ENCODE measurements at places on chromosomes 5 and 9. TPM values are rescaled to one million over a fixed set of nuclear protein-coding genes. Genes with fewer than 3 reads are reported as not detected.
A peak's percentile ranks its signal among the peaks of the same experiment; 100 is the strongest.

DNA sequence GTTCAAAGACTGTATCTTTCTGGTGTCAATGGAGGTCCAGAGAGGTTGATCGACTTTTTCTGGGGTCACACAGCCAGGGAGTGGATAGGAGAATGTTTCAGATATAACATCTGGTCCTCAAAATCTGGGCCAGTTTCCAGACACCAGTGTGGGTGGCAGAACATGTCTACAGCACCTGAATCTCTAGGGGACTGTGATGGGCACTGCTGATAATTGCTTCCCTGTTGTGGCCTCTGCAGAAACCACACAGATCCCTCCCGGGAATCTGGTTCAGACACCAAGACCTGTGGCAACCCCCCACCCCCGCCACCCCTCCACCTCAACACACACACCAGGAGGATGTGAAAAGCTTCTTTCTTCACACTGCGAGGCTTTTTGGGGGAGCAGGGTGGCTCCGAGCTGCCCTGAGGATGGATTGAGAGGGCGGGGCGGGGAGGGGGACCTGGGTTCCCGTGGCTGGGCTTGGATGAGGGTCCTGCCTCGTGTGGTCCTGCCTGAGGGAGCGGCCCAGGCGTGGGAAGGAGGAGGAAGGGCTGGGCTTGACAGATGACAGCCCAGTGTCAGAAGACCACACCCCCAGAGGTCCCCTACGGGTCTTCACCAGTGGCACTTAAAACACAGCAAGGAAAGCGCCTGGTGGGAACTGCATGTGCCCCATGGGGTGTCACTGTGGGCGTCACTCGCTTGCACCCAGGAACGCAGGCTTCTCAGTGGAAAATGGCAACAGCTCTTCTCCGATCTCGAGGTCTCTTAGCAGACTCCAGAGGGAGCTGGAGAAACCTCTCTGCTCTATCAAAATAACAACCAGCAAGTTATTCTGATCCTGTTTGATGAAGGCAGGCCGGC is 55.2 kb downstream of the TRIP13 start:
- no peak overlapping the region for H3K4me3 ChIP-seq
- H3K36me3 ChIP-seq: no peaks in the 10 kb centered on the region
- peaks cover 6% of the 10 kb centered on the region for H3K4me1 ChIP-seq
- H3K27ac ChIP-seq: no peak overlapping the region

- no peaks in the 10 kb centered on the region for H3K27me3 ChIP-seq
- H3K36me3 ChIP-seq: no peaks in the 10 kb centered on the region
- DNase-seq: no peak
- peaks cover 8% of the 10 kb centered on the region for H3K4me1 ChIP-seq
- no peak overlapping the region for H3K27ac ChIP-seq
Observed at GRCh38 chr5:122183788-122184170, 54.4 kb downstream of the ZNF474 start.

GRCh38 chr9:127279717-127280285 is 15.2 kb downstream of the GARNL3 start:
- no peak for DNase-seq
- H3K4me1 ChIP-seq: no peaks in the 10 kb centered on the region
- no peaks in the 10 kb centered on the region for H3K27me3 ChIP-seq
- peak overlapping the region; percentile 71 for H3K27ac ChIP-seq

DNA sequence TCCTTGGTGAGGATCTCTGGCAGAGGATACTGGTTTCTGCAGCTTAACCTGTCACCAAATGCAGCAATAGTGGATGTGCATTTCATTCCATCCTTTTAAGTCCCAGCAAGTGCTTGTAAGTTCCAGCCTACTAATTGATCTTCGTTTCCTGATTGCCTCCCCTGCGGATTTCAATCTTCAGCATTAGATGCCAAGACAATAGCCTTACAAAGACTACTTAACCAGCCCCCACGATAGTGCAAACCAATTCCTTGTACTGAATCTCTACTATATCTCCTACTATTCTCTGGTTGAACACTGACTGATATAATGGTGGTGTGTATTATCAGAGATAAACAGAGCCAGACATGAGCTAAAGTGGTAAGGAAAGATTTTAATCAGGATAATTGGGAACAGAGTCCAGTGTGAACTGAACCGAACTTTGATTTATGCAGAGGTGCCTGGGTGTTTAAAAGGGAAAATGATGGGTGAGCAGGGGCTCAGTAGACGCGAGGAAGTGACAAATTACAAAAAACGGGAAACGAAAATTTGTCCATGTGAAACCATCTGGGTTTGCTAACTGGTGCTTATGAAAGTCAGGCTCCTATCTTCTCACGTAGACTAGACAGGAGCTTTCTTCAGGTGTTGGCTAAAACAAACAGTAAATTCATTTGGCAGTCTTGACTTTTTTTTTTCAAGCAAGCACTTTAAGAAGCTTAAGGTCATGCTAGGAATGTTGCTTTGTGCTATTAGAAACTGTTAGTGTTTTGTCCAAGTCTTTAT is 106.9 kb upstream of the ST8SIA4 start:
- no peaks in the 10 kb centered on the region for H3K4me1 ChIP-seq
- H3K36me3 ChIP-seq: no peaks in the 10 kb centered on the region
- no peak for DNase-seq
- H3K27me3 ChIP-seq: no peaks in the 10 kb centered on the region
- H3K4me3 ChIP-seq: no peak overlapping the region

DNA sequence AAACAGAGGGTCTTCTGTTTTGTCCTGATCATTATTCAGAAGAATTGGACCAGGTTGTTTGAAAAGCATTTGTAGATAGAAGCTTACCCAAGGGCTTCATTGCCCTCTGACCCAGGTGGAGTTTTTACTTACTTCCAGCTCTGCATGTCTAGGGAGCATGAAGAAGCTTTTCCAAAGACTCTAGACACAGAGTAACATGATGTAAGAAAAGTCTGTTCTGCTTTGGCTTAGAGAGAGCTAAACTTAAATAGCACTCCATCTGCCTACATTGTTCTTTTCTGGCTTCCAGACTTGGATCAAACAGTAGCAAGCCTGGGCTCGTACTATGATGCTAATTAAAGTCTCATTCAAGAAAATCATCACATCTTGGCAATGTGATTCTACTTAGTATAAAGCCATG is 112.1 kb downstream of the SNCAIP start:
- no peak overlapping the region for H3K27ac ChIP-seq
- no peaks in the 10 kb centered on the region for H3K27me3 ChIP-seq
- H3K4me1 ChIP-seq: no peaks in the 10 kb centered on the region
- no peak for DNase-seq
- H3K4me3 ChIP-seq: no peak overlapping the region

DNA sequence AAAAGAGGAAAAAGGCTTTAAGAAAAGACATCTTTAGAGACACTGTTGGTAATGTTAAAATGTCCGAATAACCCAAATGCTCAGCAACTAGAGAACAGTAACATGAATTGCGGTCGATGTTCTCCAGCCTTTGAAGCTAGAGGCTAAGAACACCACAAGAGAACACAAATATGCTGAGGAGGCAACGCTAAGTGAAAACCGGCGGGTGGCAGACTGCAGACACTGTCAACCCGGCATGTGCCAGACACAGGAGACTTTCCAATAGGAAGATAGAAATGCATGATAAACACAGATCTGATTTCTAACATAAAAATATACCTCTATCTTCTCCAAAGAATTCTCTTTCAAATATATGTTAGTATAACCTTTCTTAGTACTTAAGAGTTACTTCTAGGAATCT is 18.4 kb upstream of the DDX41 start:
- peaks cover 32% of the 10 kb centered on the region for H3K4me1 ChIP-seq
- no peaks in the 10 kb centered on the region for H3K27me3 ChIP-seq
- DNase-seq: no peak
- H3K27ac ChIP-seq: no peak overlapping the region
- no peak overlapping the region for H3K4me3 ChIP-seq

- H3K36me3 ChIP-seq: no peaks in the 10 kb centered on the region
- H3K4me3 ChIP-seq: no peak overlapping the region
- no peak overlapping the region for H3K27ac ChIP-seq
- no peaks in the 10 kb centered on the region for H3K4me1 ChIP-seq
- no peaks in the 10 kb centered on the region for H3K27me3 ChIP-seq
- no peak for DNase-seq
Observed at GRCh38 chr5:171604195-171604594, 181.4 kb upstream of the SMIM23 start.

GRCh38 chr5:4945296-4945695 is 194.8 kb upstream of the ADAMTS16 start:
- DNase-seq: no peak
- H3K4me3 ChIP-seq: no peak overlapping the region
- no peaks in the 10 kb centered on the region for H3K36me3 ChIP-seq
- no peak overlapping the region for H3K27ac ChIP-seq
- H3K4me1 ChIP-seq: no peaks in the 10 kb centered on the region
- H3K27me3 ChIP-seq: no peaks in the 10 kb centered on the region

DNA sequence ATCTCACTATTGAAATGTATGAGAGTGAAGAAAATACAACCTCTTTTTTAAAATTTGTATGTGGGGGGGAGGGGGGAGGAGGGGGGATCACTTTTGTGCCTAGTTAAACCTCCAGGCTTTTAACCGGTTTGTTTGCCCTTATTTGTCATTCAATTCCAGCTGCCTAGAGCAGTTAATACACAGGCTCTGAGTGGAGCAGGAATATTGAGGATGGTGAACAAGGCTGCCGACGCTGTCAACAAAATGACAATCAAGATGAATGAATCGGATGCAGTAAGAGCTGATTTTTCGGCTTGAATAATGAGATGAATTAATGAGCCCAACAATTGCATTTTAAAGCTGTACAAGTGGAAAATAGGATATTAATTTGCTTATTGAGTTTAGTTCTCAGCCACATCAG is 28.7 kb upstream of the SNX24 start:
- no peak for DNase-seq
- H3K27ac ChIP-seq: no peak overlapping the region
- no peaks in the 10 kb centered on the region for H3K4me1 ChIP-seq

DNA sequence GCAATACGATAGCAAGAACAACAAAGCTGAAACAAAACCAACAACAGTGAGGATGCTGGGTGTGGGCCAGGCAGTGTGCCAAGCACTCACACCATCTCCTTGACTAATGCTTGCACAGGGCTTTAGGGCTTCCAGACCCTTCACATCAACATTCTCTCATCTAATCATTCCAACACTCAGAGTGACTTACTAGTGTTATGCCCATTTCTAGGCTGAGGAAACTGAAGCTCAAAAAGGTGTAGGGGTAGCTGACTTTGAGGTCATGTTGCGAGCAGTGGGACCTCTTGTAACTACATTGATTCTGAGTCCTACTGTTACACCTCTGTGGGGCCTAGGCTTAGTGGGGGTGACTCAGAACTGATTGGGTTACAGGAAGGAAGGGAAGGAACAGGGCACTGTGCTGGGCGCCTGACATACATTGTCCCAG is 9.7 kb downstream of the ANGPTL2 start:
- H3K4me3 ChIP-seq: no peak overlapping the region
- no peaks in the 10 kb centered on the region for H3K27me3 ChIP-seq
- peaks cover 87% of the 10 kb centered on the region for H3K4me1 ChIP-seq
- no peak for DNase-seq
- peak overlapping the region; percentile 20 for H3K27ac ChIP-seq
- no peaks in the 10 kb centered on the region for H3K36me3 ChIP-seq

DNA sequence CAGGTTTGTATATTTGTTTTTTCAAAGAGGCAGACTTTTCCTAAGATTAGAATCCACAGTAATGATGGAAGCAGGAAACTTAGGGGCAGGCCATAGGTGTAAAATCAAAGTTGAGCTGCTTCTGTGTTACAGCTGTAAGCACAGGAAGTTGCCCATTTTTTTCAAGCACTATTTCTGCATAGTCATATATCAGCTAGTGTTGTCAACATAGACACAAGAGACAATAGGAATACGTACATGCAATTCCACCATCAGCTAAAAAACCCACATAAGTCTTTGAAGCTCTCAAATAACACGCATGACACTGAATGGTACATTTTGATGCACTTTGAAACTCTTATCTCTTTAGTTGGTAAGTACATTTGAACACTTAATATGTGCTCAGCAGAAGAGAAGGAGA is 20.2 kb upstream of the SMIM15 start:
- no peak for DNase-seq
- no peaks in the 10 kb centered on the region for H3K36me3 ChIP-seq
- no peaks in the 10 kb centered on the region for H3K4me1 ChIP-seq
- no peak overlapping the region for H3K4me3 ChIP-seq

DNA sequence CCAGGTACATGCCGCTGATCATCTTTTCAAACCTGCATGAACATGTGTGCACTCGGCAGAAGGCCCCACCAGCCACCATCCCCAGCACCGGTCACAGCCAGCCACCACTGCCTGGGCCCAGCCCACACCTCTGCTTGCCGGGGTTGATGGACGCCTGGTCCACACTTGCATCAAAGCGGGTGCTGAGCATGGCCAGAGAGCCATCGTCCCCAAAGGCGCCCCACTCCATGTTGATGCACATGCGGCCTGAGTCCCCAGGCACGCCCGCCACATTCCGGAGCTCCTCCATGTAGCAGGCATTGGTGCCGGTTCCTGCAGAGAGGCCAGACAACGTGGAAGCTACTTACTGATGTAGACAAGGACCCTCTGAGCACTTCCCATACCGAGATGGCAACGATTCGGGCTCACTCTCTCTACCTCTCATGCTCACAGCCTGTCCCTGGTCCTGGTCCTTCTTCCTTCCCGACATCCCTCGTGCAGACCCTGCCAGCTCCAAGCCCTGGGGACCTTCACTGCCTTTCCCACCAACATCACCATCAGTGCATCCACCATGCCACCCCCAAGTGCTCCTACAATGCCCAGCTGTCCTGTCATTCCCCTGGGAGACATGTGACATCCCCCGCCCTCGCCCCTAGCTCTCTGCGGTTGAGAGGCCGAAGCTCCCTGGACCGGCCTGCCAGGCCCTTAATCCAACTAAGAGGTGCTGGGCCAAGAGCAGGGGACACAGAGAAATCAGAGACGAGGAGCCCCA is 17.2 kb downstream of the HK3 start:
- peaks cover 8% of the 10 kb centered on the region for H3K27me3 ChIP-seq
- DNase-seq: no peak
- H3K36me3 ChIP-seq: no peaks in the 10 kb centered on the region

GRCh38 chr5:1224631-1225030 is 550 bp upstream of the SLC6A18 start:
- no peaks in the 10 kb centered on the region for H3K4me1 ChIP-seq
- no peak overlapping the region for H3K4me3 ChIP-seq
- no peak overlapping the region for H3K27ac ChIP-seq
- no peaks in the 10 kb centered on the region for H3K36me3 ChIP-seq
- no peak for DNase-seq
- H3K27me3 ChIP-seq: no peaks in the 10 kb centered on the region

- no peaks in the 10 kb centered on the region for H3K27me3 ChIP-seq
- peaks cover 7% of the 10 kb centered on the region for H3K4me1 ChIP-seq
- H3K27ac ChIP-seq: no peak overlapping the region
- H3K36me3 ChIP-seq: no peaks in the 10 kb centered on the region
- H3K4me3 ChIP-seq: no peak overlapping the region
- DNase-seq: no peak
Observed at GRCh38 chr9:94110821-94111252, 26.6 kb downstream of the PTPDC1 start.

- H3K36me3 ChIP-seq: no peaks in the 10 kb centered on the region
- no peak overlapping the region for H3K4me3 ChIP-seq
- no peaks in the 10 kb centered on the region for H3K27me3 ChIP-seq
- no peak for DNase-seq
- H3K4me1 ChIP-seq: no peaks in the 10 kb centered on the region
- no peak overlapping the region for H3K27ac ChIP-seq
Observed at GRCh38 chr5:174090129-174090528, 44.6 kb downstream of the NSG2 start.

GRCh38 chr5:24805230-24805629 is 160.5 kb upstream of the CDH10 start:
- DNase-seq: no peak
- H3K27me3 ChIP-seq: no peaks in the 10 kb centered on the region
- no peak overlapping the region for H3K4me3 ChIP-seq

The PRELID2 gene
- 10.6 TPM for total RNA-seq

The BTNL3 gene
- total RNA-seq: not detected

The TRIP13 gene
- 0.96 TPM for total RNA-seq

The GLRA1 gene
- not detected for total RNA-seq

The IFNE gene
- total RNA-seq: not detected

The GHR gene
- total RNA-seq: 12.8 TPM

The KIAA1958 gene
- 7.7 TPM for total RNA-seq

The DRD1 gene
- total RNA-seq: 0.11 TPM

All from heart left ventricle (tissue), 16 donors.